Kidney epithelial cell (primary cell): ENCODE measurements at places on chromosomes 13 and 19.

DNA sequence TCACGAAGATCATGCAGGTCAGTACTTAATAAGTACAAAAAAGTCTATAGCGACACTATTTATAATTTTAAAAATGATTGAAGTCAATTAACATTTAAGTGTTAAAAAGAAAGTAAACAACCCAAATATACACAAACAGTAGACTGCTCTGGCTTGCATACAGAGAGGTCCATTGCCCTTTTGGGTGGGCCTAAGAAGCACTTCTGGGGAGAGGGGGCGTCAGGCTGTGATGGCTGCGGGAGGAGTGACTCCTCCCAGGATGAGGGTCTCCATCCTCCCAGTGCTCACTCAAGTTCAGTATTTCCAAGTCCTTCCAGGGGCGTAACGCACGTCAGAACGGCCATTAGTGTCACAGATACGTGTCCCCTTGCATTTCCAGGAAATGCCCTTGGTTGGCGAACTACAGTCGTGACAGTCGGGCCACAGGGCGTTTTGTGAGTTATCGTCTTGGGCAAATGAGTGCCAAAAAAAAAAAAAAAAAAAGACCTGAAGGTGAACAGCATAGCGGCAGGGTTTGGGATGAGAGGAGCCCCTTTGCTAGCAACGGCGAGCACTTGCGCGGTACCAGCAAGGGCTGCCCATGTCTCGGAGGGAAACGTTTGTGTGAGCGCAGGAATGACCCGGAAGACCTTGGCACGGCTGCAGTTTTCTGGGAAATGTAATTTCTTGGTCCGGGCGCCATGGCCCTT lies at the start of gene SCGB2B2:
Gene SCGB2B2 (minus strand): TSS at position 463 of the 689 bp plus-strand sequence. CDS start 82,596 bp downstream, outside the sequence.
- DNase-seq, result no peak

DNA sequence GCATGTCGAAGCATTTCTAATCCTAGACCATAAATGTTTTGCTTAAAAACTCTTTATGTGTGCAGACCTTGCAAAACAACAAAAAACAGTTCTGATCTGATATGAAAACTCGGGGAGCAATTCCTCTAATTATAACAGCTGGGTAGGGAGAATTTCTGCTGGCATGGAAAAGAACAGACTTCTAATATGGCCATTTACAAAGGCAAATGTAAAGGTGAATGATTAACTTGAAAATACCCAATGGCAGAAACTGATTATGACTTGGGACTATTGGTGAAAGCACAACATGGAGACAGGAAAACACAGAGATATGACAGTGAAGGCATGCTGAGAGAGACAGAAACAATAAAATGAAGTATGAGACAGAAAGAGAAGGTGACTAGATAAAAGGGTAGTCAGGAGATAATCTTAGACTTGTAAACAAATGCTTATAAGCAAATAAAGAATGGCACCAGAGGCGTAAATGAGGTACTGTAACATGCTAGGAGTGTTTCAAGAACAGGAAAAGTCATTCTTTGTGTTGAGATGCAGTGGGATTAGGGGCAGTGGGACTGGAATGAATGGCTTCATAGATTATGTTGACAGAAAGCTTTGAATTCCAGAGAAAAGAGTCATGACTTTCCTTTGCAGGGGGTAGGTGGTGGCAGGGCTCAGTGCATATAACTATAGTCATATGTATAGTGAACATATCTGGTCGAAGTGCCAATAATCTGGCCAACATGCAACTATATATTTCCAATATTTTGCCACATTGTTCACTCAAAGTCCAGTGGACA lies 393.0 kb downstream of the ITGBL1 start:
- no peak for DNase-seq

DNA sequence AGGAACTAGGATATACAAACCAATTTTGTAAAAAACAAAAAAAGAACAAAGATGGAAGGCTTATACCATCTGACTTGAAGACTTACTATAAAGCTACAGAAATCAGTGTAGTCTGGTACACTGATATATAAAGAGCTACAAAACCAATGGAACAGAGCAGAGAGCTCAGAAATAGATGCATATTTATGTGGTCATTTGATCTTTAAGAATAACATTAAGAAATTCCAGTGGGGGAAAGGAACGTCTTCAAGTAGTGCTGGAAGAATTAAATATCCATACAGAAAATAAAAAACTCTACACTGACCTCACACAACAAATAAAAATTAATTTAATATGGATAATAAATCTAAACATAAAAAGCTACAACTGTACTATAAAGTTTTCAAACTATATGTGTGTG lies 317.0 kb downstream of the ENOX1 start:
- DNase-seq, result no peak

- no peak for DNase-seq
Observed at GRCh38 chr19:21580101-21580500, 74.7 kb downstream of the ZNF429 start.

- DNase-seq, result no peak
Observed at GRCh38 chr19:53506728-53507127, 31.2 kb upstream of the ZNF331 start.
